Vagina (tissue), 2 donors: ENCODE measurements at places on chromosomes 7 and 10. TPM values are rescaled to one million over a fixed set of nuclear protein-coding genes. Genes with fewer than 3 reads are reported as not detected.

The ZNF804B gene
- total RNA-seq, result not detected

The PNLIPRP3 gene
- total RNA-seq, result 2.2 TPM

The YKT6 gene
- total RNA-seq, result 47.6 TPM

The TRIP6 gene
- total RNA-seq, result 52.1 TPM

The SLC13A1 gene
- not detected for total RNA-seq

The SLC26A5 gene
- total RNA-seq, result not detected

The IGF2BP3 gene
- 11.8 TPM for total RNA-seq

The SLC39A12 gene
- not detected for total RNA-seq

The AOC1 gene
- not detected for total RNA-seq

The HMX2 gene
- not detected for total RNA-seq

The SPDYE2B gene
- not detected for total RNA-seq

The CLDN3 gene
- not detected for total RNA-seq

The ADRA2A gene
- total RNA-seq, result 14.2 TPM

The ELFN1 gene
- 2.2 TPM for total RNA-seq

The BMPR1A gene
- 33.1 TPM for total RNA-seq

The GBX1 gene
- not detected for total RNA-seq

The NPTX2 gene
- 13.0 TPM for total RNA-seq

The PKD2L1 gene
- total RNA-seq, result not detected

The SFTPA1 gene
- total RNA-seq, result 2.9 TPM

The C7orf57 gene
- total RNA-seq, result not detected

The PNLIP gene
- not detected for total RNA-seq

The ANK3 gene
- 65.3 TPM for total RNA-seq

The DENND10 gene
- total RNA-seq, result 42.2 TPM

The UNC5B gene
- 24.3 TPM for total RNA-seq

The VWDE gene
- total RNA-seq, result 2.9 TPM

The IDE gene
- total RNA-seq, result 22.3 TPM

The VIPR2 gene
- total RNA-seq, result 11.3 TPM

The KDM7A gene
- total RNA-seq, result 24.6 TPM

The NPFFR1 gene
- not detected for total RNA-seq

The LBX1 gene
- total RNA-seq, result not detected

The OR13A1 gene
- not detected for total RNA-seq

The C10orf62 gene
- total RNA-seq, result not detected

The CRTAC1 gene
- 2.5 TPM for total RNA-seq
